ENCODE measurements at places on chromosomes 6 and 20.

GRCh38 chr20:9705722-9706476, 133.0 kb downstream of the PAK5 start:
- DNase-seq, result no peak

- DNase-seq, result no peak
Observed at GRCh38 chr6:140385679-140386078, 1011.2 kb upstream of the CITED2 start.

DNA sequence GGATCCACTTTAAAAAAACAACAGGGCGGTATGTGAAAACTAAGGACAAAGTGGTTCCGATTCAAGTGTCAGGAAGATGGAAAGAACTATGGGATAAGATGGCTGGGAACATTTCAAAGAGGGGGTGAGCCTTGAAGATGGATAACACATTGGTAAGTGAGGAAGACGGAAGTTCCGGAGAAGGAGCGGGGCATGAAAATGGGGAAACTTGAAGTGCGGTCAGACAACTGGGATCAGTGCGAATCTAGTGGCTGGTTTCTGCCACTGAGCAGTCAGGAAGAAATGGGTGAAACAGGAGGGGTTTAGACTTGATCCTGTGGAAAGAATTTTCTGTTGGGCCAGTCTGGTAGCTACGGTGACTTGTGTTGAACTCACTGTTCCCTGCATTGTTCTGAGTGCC, 1.2 kb downstream of the NAA20 start:
- no peak for DNase-seq

DNA sequence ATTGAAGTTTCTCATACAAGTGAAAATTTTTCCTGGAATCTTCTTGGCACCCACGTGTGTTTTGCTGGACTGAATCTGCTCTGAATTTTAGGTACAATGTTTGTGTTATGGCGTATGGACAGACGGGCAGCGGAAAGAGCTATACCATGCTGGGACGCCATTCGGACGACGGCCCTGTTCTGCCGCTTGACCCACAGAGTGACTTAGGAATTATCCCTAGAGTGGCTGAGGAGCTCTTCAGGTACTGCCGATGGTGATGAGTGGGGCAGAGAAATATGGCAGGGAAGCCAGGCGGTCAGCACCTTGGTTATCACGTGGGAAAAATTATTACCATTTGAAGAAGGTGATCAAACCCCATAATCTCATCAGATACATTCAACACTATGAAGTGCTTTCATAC, 36.3 kb downstream of the KIF25 start:
- DNase-seq, result no peak

- no peak for DNase-seq
Observed at GRCh38 chr6:96814625-96815024, 22.7 kb downstream of the GPR63 start.

- no peak for DNase-seq
Observed at GRCh38 chr6:22892452-22892851, 323.1 kb downstream of the HDGFL1 start.

DNA sequence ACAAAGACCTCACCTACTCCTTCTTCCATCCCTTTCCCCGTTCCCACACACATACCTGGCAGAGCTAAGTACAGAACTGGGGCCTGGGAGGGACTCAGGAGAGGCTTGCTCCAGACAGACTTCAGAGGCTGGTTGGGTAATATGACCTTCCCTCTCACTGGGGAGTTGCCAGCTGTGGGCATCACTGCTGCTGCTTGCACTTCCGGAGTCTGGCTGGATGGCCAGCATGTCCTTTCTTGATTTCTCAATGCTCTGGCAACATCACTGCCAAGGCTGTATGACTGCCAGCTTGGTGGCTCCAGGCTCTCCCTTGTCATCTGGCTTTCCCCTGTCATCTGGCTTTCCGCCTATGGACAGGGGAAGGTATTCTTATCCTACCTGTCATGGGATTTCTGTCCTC, 47.8 kb downstream of the CDH22 start:
- no peak for DNase-seq

DNA sequence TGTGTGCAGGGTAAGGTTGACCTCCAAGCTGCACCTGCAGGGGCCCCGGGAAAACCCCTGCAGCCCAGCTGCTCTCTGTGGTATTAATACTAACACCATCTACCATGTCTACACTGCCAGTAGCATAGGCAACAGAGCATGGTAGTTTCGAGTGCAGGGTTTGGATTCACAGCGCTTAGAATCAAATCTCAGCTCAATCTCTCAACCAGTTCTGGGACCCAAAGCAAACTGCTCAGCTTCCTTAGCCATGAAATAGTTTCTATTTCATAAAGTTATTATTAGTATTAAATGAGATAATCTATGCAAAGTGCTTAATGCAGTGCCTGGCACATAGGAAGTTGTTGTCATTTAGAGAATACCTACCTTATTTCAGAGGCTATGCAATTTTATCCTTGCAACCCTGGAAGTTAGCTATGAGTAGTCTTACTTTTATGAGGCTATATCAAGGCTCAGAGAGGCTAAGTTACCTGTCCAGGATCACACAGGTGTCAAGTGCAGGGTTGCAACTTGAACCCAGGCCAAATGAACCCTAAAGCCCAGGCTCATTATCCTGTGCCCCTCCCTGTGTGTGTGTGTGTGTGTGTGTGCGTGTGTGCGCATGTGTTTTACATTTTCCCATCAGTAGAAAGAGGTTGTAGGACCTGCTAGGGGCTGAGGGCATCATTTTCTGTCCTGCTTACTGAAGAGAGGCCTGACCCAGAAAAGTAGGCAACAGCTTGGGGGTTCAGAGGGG, 27.6 kb upstream of the MRPS18A start:
- DNase-seq, result no peak

DNA sequence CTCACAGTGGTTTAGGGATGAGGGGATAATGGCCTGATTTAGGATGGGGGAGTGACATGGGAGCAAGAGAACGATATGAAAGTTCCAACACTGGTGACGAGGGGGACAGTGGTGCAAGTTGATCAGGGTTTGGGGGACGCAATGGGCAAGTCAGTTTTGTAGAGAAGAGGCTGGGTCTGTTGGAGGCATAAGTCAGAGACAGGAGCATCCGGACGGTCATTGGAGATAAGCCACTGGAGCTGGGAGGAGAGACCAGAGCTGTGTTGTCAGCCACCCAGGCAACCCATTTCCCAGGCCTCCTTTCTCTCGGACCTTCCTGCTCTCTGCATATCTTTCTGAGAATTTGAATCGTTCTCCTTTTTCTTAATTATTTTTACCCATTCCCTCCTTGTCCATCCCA, 9.5 kb downstream of the DNPH1 start:
- DNase-seq, result no peak

- no peak for DNase-seq
Observed at GRCh38 chr6:143732536-143732935, 54.8 kb downstream of the PHACTR2 start.

GRCh38 chr20:58593880-58594638, 57.0 kb upstream of the STX16 start:
- DNase-seq, result no peak

GRCh38 chr6:52617087-52617486, 40.2 kb upstream of the TRAM2 start:
- DNase-seq, result no peak

DNA sequence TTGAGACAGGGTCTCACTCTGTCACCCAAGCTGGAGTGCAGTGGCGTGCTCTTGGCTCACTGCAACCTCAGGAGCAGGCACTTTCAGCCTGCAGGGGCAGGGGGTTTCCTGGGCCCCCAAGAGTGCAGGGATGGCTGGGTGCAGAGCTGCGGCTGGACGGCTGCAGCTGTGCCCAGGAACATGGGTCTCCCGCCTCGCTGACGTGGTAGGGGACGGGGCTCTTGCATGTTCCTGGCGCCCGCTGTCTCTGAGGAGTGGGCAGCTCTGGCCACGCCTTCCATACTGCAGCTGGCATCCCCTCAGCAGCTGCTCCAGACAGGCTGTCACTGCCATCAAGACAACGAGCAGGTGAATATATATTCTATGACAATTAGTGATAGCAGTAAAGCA, 2.2 kb upstream of the DEK start:
- DNase-seq, result no peak

DNA sequence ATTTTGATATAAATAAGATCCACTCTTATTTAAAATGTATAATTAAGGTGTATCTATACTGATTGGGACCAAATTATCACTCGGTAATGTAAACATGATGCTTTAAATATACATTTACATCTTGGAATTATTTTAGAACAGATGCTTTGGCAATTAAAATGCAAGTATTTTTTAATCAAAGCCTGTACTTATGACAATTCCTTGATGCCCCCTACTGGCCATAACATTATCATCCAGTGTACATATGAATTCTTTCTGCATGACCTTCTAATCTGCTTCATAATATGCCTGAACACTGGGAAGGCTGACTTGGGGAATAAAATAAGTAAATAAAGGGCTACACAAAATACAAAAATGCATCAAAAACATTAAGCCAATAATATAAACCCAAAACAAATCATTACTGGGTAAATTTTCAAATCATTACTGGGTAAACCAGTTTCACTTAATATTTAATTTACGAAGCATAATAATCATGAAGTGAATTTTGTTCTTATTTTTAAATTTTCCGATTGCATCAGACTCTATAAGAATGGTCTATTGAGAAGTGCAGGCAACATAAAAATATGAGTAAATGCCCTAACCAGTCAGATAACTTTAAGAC, 65.1 kb downstream of the CGA start:
- DNase-seq, result no peak

DNA sequence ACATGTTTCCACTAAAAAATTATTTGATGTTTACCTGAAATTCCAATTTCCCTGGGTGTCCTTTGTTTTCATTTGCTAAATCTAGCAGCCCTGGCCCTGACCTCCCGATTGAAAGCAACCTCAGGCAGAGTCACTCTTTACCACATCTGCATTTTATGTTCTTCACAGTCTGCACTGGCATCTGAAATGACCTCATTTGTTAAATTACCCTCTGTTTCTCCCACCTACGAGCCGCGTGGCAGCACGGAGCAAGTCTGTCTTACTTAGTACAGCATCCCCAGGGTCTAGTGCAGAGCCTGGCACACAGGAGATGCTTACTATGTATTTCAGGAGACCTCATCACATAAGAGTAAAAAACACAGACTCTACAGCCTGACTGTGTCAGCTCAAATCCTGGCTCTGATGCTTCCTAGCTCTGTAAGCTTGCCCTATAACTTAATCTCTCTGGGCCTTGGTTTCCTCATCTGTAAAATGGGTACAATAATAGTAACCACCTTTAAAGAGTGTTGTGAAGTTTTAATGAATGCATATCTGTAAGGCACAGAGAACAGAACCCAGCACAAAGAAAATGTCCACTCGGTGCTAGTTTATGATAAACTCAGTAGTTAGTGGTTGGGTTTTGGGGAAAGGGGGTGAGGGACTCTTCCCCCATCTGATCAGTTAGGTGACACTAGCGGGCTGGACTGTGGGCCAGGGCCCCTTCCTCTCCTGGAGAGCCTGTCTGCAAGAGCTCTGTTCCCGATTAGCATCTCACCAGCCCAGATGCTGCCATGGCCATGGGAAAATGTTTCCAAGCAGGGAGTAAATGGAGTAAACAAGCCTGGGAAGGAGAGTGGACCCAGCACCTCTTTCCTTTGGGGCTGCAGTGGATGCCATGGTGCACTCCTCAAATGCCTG, 88.2 kb downstream of the PREX1 start:
- no peak for DNase-seq

DNA sequence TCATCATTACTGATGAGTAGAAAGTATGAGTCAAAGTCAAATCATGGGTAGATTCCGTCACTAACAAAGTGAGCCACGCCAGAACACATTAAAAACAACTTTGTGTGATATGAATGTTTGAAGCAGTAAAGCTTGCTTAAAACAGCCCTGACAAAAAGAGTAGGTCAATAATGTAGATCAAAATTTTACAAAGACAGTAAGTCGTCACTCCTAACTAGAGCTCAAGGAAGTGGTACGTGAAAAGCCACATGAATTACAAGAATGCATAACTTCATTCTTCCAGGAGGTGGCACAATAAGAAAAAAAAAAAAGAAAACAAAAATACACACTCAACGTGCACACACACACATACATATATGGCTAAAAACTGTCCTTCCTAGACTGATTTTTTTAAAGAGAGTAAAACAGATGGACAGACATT, 69.9 kb downstream of the HACE1 start:
- no peak for DNase-seq

GRCh38 chr6:45398075-45398813, 20.5 kb upstream of the SUPT3H start:
- no peak for DNase-seq

DNA sequence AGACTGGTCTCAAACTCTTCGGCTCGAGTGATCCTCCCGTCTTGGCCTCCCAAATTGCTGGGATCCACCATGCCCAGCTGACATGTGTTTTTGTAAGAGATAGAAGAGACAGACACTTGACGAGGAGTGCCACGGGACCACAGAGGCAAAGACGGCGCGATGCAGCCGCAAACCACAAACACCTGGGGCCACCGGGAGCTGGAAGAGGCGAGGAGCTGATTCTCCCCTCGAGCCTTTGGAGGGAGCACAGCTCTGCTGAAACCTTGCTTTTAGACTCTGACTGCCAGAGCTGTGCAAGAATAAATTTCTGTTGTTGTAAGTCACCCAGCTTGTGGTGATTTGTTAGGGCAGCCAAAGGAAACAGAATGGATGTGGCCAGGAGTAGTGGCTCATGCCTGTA, 46.9 kb downstream of the TFAP2C start:
- no peak for DNase-seq

DNA sequence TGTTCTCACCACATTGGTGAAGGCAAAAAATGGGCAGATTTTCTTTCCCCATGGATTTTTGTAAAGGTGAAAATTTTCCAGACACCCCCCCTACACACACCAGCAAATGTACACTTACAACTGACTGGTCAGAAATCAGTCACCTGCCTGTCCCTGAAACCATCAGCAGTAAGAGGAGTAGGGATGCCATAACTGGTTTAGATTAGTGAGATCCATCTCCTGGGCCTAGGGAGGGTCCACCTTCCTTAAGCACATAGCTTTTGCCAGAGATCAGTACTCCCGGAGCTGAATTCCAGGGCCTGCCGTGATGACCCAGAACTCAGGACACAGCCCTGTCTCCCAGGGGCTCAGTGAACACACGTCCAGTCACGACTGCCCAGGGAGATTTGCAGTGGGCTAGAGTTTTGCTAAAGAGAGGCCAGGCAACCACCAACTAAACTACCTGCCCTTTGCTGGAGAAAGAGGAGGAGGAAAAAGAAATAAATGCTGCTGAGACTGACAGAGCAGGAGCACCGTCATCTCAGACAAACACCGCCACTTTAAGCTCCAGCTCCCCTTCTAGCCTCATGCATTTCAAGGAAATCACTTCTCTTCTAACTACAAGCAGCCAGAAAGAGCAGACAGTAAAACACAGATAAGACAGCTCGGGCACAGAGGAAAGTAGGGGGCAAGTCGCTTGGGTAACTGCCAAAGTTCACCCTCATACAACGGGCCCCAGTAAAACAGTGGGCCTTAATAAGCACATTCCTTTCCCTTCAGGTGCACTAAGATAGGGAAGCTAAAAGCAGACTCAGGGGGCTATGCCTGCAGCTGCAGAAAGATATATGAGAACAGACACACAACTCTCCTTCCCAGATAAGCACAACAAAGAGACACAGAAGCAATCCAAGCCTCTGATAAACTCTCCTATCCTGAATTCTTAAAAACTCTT, 82.6 kb upstream of the SPTLC3 start:
- DNase-seq, result no peak

Measured in NCI-H187 (cell line).